ENCODE measurements at places on chromosomes 13 and 19.

DNA sequence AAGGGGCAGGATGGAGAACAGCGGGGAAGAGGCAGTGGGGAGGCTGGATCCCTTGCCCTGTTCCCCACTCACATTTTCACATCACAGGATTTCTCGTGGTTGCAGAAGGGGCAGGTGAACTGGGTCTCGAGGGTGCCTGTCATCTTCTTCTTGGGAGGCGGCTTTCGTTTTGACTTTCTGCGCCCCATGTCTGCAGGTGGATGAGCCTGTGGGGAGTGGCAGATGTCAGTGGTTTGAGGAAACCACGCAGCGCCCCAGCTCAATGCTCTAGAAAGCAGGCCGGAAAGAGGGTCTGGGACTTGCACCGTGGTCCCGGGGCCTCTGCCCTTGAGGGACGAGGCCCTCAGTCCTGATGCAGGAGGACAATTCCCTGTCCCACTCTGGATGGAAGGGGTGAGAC lies 4.9 kb downstream of the ELOF1 start:
- DNase-seq: no peak

DNA sequence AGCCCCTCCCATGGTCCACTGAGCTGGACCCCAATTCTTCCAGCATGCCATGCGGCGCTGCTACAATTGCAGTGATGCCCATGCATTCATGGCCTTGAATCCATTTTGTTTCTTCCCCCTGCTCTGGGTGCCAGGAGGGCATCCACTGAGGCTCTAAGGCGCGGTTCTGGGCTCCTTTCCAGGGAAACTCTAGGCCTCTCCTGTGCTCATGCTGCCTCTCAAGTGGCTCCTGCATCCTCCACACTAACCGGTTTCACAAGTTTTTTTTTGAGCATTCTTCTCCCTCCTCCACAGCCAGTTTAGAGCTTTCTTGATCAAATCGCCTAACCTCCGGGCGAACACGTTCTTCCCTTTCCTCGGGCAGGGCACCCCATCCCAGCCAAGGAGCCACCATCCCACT lies 69.1 kb upstream of the FLT1 start:
- no peak for DNase-seq

DNA sequence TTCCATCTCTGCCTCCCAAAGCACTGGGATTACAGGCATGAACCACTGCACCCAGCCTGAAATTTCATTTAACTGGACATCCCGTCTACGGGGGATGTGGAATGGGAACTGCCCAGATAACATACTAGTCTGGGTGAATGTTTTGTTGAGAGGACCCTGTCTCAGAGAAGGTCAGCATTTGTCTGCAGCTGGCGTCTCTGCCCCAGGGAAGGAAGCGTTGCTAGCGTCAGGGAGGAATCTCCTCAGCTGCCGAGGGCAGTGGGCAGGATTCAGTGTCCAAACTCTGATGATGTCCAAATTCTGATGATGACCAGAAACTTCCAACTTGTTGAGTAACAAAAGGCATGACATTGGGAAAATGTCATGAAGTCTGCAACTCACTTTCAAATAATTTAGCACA lies 3.1 kb downstream of the NXNL1 start:
- DNase-seq: no peak

DNA sequence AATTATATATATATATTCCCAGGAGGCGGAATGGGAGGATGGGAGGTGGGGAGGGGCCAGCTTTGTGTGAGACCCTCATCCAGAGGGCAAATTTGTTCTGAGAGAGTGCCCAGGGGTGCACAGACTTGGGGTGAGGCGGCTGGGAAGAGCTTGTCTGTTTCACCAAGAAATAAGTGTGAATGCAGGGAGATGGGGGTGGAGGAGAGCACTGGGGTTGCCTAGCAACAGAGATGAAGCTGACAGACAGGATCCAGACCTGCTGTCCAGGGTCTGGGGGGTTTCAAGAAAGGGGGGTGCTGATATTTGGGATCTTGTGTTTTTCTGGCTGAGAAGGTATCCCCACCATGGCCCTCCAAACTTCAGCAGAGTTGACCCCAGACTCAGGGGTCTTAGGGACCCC lies 18.6 kb upstream of the TNFAIP8L1 start:
- peak; percentile 19 for DNase-seq

DNA sequence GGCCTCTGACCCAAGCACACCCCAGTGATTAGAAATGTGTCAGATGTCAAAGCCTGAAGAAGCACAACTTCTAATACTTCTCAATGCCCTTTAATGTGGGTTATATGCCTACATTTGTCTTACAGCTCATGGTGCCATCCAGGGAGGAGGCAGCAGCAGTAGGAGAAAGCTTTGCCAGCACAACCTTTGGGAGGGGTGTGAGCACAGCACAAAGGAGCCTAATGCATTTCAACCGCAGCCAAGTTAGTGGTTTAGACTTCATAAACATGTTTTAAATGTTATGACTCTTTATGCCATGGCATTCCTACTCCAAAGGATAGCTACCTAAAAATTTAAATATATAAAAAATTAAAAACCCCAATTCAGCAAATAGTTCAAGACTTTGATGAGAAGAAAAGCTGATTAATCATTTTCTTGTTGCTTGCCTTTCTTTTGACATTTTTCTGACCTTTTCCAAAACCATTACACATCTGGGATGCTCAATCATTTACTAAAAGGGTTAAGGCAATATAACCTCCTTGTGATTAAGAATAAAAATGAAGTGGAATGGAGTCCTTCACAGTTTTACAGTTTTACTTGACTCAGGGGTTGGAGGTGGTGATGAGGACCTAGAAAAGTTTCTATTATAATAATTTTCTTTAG lies 142.7 kb downstream of the DLEU7 start:
- DNase-seq: no peak

- no peak for DNase-seq
Observed at GRCh38 chr13:51523082-51523518, 61.2 kb upstream of the WDFY2 start.

DNA sequence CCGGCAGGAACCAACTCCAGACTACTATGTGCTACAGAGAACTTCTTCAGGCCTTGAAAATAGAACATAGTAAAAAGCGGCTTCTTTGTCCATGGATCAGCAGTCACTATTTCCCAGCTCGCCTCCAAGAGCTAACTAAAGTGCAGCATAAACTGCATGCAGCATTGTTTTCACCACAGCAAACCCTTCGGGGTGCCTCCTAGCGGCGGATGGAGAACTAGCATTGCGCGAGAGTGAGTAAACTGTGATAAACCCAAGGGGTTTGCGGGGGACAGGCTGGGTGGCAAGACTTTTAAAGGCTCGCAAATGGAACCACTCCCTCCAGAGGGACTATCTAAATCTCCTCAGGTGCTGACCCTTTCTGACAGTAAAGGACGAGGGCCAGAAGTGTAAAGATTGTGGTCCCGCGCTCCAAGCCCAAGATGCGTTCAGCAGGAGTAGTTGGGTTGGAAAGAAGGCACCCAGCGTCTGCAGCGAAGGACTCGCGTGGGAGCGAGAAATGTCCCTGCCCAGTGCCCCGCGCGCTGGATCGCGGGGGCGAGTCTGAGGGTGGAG lies 21.5 kb upstream of the SGCG start:
- DNase-seq: no peak

GRCh38 chr19:55434356-55434919 lies 8.7 kb downstream of the SHISA7 start:
- no peak for DNase-seq

DNA sequence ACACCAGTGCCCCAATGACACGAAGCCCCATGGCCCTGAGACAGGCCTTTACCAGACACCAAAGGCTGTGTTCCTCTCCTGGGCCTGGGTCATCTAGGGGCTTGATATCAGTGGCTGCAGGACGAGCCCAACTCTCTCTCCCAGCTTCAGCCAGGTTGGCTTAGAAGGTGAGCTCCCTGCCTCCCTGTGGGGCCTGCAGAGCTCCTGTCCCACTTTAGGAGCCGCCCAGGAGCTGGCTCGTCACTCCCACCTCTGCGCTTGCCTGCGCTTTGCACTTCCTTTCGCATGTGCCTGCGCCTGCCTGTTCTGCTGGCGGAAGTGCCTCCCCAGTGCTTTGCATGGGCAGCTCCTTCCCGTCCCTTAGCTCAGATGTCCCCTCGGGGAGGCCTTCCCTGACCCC lies 4.9 kb downstream of the CALM3 start:
- no peak for DNase-seq

All from amygdala (tissue), 56 donors.